ENCODE measurements at places on chromosomes 13 and 19.

- DNase-seq: no peak
These were observed 21.6 kb downstream of the CAPS start for GRCh38 chr19:5935473-5936291.

DNA sequence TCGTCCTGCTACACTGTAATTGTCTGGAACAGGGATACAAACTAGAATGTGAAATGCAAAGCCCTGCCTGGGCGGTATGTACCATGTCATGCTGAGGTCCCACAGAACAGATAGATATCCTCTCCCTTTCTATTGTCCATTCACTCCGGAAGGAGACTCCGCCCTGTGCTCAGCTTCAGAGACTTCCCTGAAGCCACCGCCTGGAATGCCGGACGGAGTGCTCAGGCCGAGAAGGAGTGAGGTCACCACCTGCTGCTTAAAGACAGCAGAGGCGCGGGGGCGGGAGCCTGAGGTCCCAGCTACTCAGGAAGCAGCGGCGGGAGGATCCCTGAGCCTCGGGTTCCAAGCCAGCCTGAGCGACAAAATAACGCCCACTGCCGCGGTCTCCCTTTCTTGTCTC is 890 bp upstream of the ZNF611 start:
- DNase-seq: no peak

- no peak for DNase-seq
These were observed 21.3 kb upstream of the WDR18 start for GRCh38 chr19:962683-963400.

GRCh38 chr13:70662231-70662940 is 554.1 kb upstream of the KLHL1 start:
- no peak for DNase-seq

GRCh38 chr13:27607125-27607524 is 13.2 kb downstream of the LNX2 start:
- DNase-seq: peak; percentile 40

DNA sequence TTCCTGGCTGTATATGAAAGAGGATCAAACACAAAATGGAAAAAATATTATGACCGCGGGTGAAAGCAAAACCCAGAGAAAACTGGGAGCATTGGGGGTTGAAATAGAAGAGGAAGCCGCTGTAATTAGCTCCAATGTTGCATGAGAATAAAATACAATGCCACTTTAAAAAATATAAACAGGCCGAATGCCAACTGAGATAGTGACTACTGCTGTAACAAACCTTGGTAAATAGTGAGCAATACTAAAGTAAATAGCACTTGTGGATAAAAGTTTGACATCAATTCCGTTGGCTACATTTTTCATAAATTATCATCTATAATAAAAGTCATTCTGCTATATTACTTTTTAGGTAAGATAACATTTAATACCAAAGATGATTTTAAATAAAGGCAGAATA is 395.8 kb upstream of the MIR17HG start:
- no peak for DNase-seq

GRCh38 chr13:110444226-110444653 is 117.3 kb downstream of the RAB20 start:
- DNase-seq: no peak

DNA sequence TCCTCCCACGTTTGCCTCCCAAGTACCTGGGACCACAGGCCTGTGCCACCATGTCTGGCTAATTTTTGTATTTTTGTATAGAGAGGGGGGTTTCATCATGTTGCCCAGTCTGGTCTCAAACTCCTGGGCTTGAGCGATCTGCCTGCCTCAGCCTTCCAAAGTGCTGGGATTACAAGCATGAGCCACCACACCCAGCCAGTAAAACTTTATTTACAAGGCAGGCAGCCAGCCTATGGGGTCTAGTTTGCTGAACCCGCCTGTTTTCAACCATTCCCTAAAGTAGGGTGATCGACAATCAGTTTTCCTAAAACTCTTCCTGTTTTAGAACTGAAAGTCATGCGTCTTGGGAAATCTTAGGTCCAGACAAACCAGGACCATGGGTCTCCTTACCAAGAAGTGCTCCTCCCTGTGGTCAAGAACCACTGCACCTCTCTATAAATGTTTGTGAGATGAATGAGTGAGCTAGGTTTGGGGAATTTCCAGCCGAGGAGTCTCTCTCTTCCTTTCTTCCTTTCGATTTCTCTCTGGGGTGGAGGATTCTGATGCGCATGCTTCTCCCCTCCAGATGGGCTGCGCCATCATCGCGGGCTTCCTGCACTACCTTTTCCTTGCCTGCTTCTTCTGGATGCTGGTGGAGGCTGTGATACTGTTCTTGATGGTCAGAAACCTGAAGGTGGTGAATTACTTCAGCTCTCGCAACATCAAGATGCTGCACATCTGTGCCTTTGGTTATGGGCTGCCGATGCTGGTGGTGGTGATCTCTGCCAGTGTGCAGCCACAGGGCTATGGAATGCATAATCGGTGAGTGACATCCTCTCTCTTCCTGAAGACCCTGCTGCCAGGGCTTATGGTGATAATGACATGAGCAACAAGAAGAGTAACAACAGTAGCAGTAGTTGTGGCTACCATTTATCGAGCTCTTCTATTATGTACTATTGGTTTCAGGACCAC is 38.7 kb downstream of the ADGRE1 start:
- DNase-seq: no peak

DNA sequence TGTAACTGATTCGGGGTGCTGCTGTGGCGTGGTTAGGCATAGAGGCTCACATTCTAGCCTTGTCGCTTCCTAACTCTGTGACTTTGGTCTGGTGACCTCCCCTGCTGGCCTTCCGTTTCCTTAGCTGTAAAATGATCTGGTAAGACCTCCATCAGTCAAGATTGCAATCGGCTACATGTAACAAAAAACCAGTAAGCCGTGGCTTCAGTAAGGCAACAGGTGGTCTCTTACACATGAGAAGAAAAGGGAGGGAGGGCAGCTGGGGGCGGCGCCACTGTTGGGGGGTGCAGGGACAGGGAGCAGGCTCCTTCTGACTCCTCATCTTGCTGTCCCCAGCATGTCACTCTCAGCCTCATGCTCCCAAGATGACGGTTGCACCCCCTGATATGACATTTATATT is 148.0 kb downstream of the SIPA1L3 start:
- no peak for DNase-seq

- no peak for DNase-seq
These were observed 119.7 kb upstream of the SPATA13 start for GRCh38 chr13:24040835-24041234.

DNA sequence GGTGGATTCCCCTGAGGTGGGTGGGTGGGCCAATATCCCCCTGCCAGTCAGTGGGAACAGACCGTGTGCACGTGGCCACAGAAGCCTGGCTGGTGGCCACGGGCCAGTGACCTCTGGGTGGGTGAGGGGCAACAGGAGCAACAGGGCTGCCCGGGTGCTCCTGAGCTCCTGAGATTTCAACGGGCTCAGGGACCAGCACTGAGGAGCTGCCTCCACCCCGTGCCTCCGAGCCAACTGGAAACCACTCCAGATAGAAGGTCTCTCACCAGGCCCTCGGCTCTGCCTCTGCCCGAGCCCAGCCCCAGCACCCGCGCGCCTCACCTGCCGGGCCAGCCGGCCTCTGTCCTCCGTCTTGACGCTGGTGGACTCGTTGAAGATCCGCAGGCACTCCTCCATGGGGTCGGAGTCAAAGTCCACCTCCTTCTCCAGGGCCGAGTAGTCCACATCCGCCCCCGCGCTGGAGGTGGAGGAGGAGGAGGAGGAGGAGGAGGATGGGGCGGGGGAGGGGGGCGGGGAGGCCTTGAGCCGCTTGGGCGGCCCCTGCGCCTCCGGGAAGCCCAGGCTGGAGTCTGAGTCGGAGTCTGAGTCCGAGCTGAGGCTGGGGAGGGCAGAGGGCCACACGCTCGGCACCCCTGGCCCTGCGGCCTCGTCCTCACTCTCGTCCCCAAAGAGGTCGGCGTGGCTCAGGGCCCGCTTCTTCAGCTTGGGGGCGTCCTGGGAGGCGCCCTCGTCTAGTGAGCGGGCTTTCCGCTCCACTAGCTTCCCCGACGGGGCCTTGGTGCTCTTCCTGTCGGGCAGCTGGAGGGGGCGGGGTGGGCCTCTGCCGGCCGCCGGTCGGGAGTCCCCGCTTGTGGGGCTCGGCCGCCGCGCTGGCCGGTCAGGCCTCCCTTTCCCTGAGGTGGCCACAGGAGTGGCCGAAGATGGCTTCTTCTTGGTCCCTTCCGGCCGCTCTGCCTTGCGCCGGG is 14.8 kb upstream of the ATP8B3 start:
- DNase-seq: no peak

DNA sequence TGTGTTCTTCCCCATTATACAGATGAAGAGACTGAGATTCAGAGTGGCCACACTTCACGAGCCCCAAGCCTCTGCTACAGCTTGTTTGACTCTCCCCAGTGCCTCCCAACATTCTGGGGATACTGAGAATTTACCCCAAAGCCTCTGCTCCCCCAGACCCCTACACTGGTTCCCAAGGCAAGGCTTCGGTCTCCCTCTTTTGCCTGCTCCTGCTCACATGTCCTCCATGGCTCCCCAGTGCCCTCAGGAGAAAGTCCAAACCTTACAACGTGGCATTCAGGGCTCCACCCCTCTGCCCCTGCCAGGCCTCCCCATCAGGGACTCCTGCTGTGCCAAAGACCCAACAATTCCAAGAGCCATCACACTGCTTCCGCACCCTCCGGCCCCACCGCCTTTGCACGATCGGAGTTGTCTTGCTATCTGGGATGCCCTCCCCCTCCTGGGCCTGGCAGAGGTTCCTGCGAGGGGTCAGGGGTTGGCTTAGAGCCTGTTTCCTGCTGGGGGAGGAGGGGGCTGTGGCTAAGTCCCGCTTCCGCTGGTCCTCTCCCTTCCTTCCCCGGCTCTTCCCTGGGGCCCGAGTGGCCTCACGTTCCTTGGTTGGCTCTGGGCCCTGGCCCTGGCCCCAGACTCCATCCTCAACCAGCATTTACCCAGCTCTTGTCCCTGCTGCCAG is 15.4 kb downstream of the GTPBP3 start:
- no peak for DNase-seq

DNA sequence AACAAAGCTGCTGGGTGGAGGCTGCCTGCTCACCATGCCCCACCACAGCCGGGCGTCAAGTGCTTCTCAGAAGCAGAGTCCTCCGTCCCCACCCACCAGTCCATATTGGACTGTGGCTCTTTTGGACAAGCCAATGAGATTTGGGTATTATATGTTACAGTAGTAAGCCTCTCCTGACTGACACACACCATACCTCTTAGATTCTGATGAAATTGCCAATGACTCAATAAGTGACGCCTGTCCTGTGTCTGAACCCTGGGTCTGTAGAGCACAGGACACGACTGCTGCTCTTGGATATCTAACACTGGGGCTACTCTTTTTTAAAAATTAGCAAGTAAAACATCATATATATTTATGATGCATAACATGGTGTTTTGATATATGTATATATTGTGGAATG is 44.8 kb upstream of the UBAC2 start:
- DNase-seq: no peak

GRCh38 chr19:5434970-5435641 is 20.1 kb upstream of the ZNRF4 start:
- DNase-seq: peak; percentile 48

- DNase-seq: no peak
These were observed 82.9 kb upstream of the AKAP11 start for GRCh38 chr13:42189061-42189460.

DNA sequence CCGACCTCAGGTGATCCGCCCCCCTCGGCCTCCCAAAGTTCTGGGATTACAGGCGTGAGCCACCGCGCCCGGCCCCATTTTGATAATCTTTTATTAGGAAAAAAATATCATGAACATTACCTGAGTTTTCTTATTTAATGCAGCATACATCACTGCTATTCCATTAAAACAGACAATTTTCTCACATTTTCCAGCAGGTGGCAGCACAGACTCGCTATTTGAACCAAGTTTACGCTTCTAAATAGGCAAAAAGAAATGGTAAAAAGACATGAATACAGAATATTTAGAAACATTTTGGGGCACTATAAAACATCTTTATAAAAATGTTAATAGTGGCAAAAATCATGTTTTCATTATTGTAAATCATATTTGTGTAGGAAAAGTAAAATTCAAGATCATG is 903.1 kb downstream of the SLITRK6 start:
- peak; percentile 31 for DNase-seq
